ENCODE measurements at places on chromosomes 4 and X. TPM values are rescaled to one million over a fixed set of nuclear protein-coding genes. Genes with fewer than 3 reads are reported as not detected.

CSN1S1 gene
- not detected for polyA plus RNA-seq

GRCh38 chr4:66991521-66991920, 553.8 kb downstream of the CENPC start:
- no peak for DNase-seq

- DNase-seq, result no peak
Measured at GRCh38 chr4:26803211-26803861, 57.3 kb upstream of the STIM2 start.

DNA sequence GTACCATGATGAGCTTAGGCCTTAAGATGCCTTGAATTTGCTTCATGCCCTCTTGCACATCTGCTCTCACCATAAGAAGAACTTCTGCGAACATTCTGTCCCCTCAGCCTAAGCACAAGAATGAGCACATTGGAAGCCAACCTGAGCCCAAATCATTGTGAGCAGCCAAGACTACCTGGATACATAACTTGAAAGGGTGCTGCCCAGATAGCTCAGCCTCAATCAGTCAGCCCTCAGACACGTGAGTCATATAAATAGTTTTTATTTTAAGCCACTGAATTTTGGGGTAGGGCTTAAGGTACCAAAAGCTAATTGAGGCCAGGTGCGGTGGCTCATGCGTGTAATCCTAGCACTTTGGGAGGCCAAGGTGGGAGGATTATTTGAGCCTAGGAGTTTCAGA, 27.5 kb upstream of the BBS12 start:
- DNase-seq, result no peak

DNA sequence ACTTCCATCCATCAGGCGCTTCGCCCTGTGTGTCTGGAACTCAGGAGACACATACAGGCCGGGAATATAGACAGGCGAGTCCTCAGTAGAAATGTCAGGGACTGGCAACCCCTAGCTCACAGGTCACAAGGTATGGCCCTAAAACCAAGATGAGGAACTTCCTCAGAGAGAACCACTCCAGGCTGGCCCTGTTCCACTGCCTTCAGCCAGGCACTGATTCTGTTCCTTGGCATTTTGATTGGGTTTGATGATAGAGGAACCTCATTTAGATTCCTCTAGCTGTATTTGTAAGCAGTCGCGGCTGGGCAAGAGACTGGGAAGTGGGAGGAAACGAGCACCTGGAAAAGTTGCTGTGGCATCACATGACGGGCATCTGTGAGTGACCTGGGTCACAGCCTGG, 8.1 kb downstream of the HPSE start:
- no peak for DNase-seq

DNA sequence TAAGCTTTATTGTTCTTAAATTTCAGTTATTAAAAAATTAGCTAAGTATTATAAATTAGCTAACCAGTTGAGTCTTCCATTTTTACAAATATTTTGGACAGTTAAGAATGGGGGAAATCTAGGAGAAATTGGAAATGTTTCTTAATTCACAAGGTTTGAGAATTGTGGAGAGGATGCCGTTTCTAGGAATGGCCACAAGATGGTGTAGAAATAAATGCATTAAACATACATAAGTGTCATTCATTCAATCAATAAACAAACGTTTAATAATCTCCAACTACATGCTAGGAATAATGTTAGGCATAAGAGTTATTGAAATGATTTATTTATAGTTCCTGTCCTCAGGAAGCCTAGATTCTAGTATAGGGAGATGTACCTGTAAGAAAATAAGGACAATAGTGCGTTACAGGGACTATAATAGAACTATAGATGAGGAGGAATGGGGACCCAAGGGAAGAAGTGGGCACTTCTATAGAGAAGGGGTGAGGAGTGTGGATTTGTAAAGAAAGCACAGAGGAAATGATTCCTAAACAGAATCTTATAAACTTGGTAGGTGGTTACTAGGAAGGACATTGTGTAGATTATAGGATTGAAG, 195.7 kb upstream of the ANK2 start:
- DNase-seq, result no peak

MAGEA10 gene
- polyA plus RNA-seq, result not detected

DNA sequence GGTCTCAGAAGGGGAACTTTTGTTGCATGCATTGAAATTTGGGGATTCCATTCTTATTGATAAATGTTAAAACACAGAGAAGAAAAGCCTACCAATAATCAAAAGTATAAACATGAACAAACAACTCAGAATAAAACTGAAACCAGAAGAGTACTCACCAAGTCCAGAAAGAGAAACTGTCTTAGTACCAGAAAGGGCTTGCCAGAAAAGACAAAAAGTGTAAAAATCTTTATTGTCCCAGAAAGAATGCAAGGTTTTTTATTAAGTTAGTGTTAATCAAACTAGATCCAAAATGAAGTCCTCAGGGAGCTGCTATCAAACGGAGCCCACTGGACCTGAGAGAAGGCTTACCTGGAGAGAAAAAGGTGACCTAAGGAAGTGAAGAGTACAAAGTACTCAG, 897.5 kb downstream of the PCDH7 start:
- no peak for DNase-seq

USP17L5 gene
- polyA plus RNA-seq, result not detected

TMEM35A gene
- 2.5 TPM for polyA plus RNA-seq

- no peak for DNase-seq
Measured at GRCh38 chr4:153060196-153060595, 124.1 kb downstream of the FHDC1 start.

- DNase-seq, result peak; percentile 41
Measured at GRCh38 chr4:4791299-4792111, 68.0 kb upstream of the MSX1 start.

DNA sequence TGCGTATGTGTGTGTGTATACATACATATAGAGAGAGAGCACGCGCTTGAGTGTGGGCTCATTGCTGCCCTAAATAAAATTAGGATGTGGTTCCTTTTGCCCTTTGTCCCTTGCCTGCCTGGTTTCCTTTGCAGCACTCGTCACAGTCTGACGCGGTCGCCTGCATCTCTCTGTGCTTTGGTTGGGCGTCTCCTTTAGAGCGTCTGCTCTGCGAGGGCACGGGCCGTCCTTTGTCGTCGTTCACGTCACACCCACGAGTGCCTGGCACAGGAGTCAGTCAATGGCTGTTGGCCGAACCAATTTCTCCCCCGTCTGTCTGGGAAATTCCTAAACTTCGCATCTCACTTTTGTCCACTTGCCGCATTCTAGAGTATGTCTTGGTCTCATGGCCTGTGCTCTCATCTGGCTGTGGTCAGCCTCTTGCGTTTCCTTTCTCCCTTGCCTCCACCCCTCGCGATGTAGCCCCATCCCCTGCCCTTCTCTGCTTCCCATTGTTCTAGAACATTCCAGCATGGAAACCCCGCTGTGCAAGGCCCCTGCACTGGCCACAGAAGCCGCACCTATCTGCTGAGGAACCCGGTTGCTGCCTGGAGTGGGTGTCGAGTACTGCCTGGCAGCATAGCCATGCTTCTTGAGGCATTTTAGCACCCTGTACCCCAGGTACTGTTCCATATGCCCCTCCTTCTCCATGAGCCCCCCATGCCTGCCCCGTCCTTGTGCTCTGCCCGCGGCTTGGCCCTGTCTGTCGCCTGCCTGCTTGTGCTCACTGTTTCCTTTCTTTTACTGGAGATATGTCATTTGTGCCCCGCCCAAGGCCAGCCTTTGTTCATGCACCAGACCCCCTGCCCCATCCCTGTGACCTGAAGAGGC, 8.0 kb downstream of the MAEA start:
- DNase-seq, result no peak

- no peak for DNase-seq
Measured at GRCh38 chrX:113269203-113269602, 428.6 kb upstream of the AMOT start.

POF1B gene
- polyA plus RNA-seq, result 11.8 TPM

DNA sequence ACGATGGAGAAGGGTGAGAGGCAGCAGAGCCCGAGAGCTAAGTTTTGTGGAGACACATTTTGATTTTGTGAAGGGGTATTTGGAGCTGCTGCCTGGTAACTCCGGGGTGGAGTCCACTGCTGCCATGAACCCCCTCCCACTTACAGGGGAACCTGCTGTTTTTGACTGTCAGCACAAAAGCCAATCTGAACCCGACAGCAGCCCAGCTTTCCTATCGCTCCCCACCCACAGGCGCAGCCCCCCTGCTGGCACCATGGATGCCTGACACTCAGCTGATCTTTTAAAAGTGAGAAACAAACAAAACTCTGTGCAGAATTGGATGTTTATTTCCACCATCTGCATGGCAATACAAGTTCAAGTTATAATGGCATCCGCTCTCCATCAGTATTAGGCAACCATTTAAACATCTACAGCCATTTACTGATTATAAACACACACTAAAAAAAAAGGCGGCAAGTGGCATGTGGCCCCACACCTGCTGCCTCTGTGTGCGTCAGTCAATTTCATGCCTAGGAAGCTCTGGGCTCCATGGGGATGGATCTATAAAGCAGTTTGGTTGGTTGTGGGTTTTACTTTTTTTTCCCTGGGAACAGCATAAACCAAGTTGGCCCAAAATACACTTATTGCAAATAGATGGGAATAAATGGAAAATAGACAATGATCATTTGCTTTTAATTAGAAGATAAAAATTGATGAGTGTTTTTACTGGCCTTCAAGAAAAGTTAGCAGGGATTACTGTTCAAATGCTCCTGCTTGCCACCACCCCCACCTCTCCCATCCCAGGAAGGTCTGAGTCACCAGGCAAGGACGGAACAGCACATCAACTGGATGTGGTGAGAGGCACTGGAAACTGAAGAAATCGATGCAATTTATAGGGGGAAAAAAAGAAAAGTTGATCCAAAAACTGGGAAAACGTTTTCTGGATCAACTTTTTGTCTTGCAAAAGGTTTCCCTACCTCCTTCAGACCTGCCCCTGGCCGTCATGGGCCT, 46.0 kb downstream of the SEPSECS start:
- DNase-seq, result no peak

CT83 gene
- not detected for polyA plus RNA-seq

- DNase-seq, result peak; percentile 24
Measured at GRCh38 chr4:127533028-127533700, 99.6 kb upstream of the INTU start.

NHSL2 gene
- 5.0 TPM for polyA plus RNA-seq

DNA sequence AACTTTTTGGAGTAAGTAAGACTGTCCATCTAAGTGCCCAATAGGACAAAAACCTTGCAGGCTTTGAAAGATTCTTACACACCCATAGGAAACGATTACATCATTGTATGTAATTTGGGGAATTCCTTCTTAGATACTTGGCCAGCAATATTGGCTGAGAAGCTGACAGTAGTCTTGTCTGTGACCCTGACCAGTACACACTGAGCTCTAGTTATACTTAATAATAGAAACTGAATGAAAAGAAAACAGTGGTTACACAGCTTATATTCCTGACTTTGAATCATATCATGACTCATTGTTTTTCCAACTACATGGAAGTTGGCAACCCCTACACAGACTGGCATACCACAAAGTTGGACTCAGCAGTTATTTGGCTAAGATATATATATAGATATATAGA, 7.1 kb upstream of the TLR2 start:
- DNase-seq, result no peak

GRCh38 chr4:55729351-55730279, 90.0 kb upstream of the EXOC1L start:
- peak; percentile 41 for DNase-seq

GAGE12J gene
- not detected for polyA plus RNA-seq

DNA sequence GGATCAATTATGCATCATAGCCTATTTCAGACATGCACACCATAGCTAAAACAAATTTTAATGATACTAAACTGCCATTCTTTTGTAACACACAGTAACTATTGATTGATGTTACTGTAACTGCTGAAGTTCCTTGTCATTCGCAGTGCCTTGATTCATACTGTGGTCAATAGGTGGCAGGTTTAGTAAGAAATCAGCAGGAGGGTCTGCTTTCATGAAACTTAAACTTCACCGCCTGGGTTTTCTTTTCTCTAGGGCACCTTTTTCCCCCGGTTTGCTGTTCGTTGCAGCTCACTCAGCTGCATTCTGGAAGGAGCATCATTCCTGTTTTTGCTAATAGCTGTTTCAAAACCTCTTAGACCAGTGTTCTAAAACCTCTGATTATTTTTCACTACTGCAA, 88.1 kb downstream of the RPA4 start:
- no peak for DNase-seq

DNA sequence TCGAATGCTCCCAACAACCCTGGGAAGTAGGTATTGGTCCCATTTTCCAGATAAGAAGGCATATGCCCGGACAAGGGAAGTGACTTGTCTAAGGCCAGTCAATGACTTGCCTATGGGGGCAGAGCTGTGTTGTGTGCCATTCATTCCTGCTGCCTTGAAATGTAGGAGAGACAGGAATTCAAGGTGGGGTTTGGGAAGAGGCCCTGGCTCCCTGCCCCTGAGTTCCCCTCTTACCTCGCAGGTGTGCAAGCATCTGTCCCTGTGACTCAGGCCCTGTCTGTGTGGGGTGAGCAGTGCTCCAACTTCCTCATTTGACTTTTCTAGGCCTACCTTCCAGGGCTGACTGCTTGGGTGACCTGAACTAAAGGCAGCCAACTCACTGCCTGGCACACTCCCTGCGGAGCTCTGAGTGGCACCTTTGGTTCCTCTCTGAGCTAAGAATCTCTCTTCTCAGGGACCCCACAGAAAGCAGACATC, 5.1 kb downstream of the EFNB1 start:
- DNase-seq, result no peak

- DNase-seq, result no peak
Measured at GRCh38 chr4:53697016-53697685, 105.9 kb upstream of the LNX1 start.

All from hepatocyte (in vitro differentiated cells).